B cell (primary cell): ENCODE measurements at places on chromosomes 1 and 21.
A peak's percentile ranks its signal among the peaks of the same experiment; 100 is the strongest.

DNA sequence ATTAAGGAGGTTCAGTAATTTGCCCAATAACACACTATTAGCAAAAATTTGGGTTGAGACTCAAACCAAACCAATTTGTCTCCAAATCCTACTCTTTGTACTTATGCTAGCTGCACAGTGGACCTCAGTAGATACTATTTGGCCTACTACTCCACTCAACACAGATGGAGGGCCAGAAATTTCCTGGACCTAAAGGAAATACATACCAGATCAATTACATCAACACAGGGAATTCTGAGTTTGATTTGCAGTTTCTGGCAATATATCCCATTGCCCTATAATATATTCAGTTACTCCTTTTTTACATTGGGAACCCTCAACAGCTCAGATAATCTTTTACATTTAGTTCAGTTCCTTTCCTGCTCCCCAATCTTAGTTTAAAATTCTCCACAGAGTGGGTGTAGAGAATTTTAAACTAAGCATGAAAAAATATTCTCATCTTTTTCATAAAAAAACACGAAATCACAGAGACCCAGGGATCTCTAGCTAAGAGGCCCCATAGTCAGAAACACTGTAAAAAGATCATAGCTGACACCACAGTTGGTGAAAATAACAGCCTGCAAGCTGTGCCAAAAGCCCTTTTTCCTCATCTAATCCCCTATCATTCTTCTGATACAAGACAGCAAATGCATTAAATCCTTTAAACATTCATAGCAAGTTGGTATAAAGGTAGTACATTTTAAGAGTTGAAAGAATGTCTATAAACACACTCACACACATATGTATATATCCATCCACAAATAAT, 317.7 kb upstream of the ESRRG start:
- DNase-seq, result no peak

GRCh38 chr1:164842870-164843269, 283.9 kb downstream of the PBX1 start:
- DNase-seq, result no peak

DNA sequence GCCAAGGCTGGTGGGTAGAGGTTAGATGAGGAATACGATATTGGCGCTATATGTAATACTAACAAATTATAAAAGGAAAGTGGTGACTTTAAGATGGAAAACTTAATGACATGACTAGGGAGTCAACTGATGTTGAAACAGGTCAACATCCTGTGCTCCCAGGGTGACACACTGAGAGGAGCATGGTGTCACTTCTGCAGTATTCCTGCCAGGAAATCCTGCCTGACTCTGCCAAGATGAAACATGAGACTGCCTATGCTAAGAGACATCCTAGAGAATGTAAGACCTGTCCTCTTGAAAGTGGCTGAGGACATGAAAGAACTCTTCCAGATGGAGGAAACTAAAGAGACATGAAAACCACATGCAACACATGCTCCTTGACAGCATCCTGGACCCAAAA, 65.0 kb upstream of the KCND3 start:
- no peak for DNase-seq

DNA sequence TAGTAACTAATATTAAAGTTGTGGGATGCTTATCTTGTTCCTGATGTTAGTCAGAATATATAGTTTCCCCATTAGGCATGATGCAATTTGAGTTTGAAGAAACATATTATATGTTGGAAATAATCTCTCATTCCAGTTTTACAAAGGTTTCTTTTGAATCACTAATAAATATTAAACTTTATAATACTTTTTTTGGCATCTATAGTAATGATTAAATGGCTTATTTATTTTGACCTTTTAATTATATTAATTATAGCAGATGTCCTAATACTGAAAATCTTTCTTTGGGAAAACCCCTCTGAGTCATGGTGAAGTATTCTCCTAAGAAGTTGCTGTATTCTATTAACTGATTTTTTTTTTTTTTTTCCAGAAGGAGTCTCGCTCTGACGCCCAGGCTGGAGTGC, 28.5 kb upstream of the PTGS2 start:
- no peak for DNase-seq

- DNase-seq, result no peak
Observed at GRCh38 chr1:11471473-11471872, 7.5 kb upstream of the DISP3 start.

- no peak for DNase-seq
Observed at GRCh38 chr1:61097317-61097716, 15.0 kb downstream of the NFIA start.

GRCh38 chr21:43292041-43292865, 123.4 kb downstream of the CRYAA start:
- DNase-seq, result no peak

GRCh38 chr1:53089478-53090226, 27.6 kb downstream of the PODN start:
- DNase-seq, result no peak

GRCh38 chr1:41649396-41650027, 165.0 kb upstream of the EDN2 start:
- DNase-seq, result no peak

DNA sequence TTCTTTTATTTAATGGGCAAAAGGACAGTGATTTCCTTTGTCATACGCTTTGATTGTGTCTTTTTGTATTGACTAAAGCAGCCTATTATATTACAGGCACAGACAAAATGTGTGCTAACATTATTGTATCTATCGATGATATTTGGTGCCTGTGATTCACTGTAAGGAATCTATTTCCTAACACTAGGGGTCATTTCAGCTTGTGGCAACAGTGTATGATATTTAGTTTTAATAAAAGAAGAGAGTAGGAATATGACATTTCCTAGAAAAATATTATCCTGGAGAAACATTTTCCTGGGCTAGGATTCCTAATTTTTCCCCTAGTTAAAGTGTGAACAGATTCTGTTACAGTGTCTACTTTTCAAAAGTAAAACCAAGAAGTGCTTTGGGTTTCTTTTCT, 42.8 kb downstream of the TYW3 start:
- no peak for DNase-seq

GRCh38 chr1:3609016-3609768, 2.1 kb downstream of the MEGF6 start:
- no peak for DNase-seq

GRCh38 chr1:56153276-56153675, 426.1 kb downstream of the PLPP3 start:
- DNase-seq, result no peak

DNA sequence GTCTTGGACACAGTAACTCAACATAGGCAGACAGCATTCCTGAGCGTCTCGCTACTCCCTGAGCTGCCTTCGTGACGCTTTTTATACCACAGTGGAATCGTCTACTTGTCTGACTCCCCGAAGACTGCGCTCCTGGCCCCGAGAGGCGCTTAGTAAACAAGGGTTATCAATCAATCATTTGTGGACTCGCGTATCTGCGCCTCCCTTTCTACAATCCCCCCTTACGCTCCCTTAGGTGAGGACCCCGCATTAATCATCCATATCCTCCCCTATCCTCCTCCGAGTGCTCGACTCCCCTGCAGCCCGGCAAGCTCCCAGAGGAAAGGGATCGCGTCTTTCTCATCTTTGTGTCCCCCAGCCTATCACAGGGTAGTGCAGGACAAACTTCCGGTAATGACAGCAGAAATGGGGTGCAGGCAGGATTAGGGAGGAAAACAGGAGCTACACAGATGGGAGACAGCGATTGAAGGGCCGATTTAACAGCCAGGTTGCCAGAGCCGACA, 522 bp downstream of the TMEM59 start:
- DNase-seq, result no peak

DNA sequence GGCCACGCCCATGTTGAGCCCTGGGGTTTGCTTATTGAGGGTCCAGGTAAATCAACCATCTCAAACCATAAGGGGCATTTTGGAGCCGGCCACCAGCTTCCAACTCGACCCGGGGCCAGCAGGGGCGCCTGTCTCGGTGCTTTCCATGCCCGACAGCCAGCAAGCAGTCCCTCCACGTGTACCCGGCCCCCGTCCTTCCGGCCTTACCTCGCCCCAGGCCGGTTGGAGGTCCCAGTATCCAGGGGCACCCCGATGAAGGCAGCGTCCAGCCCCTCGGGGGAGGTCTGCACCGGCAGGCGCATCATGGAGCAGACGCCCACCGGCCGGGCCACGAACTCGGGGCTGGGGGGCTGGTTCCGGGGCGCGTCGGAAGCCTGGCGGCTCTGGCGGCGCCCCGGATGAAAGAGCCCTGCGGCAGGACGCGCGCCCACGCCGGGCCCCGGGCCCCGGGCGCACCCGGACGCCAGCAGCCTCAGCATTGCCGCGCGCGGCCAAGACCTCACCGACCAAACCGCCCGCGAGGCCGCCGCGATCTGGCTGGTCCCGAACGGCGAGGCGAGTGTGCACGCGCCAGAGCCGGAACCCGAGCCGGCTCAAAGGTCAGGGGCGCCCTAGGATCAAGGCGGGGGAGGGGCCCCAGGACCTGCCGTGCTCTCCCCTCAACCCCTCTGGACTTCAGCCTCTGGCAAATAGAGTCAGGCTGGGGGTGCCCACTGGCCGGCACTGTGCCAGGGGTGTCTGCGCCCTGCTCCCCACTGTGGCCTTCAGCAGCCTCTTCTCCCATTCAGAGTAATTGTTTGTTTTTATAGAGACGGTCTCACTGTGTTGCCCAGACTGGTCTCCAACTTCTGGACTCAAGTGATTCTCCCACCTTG, at the start of gene AGMAT:
AGMAT (minus strand) TSS at position 563 of the 875 bp plus-strand sequence; CDS start at position 479, 84 bp downstream.
- peak; percentile 74 for DNase-seq

DNA sequence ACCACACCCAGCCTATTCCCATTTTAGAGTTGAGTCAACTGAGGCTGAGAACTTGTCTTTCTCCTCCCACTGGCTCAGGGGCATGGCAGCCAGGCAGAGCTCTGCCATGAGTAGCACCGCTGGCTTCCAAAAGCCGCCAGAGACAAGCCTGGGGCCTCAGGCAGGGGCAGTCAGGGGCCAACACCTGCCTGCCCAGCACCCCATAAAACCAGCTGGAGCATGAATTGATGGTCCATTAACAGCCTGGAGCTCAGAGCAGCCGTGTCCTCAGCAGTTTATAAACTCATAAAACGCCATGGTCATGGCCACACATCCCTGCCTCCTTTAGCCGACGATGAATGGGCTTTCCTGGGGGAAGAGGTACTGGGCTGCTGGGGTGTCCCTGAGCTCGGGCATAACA, 50.6 kb upstream of the PAX7 start:
- no peak for DNase-seq

GRCh38 chr1:28761189-28761588, 24.4 kb downstream of the YTHDF2 start:
- no peak for DNase-seq

- no peak for DNase-seq
Observed at GRCh38 chr1:216047811-216048572, 375.3 kb downstream of the USH2A start.

- no peak for DNase-seq
Observed at GRCh38 chr1:68331117-68331865, 99.0 kb upstream of the WLS start.

DNA sequence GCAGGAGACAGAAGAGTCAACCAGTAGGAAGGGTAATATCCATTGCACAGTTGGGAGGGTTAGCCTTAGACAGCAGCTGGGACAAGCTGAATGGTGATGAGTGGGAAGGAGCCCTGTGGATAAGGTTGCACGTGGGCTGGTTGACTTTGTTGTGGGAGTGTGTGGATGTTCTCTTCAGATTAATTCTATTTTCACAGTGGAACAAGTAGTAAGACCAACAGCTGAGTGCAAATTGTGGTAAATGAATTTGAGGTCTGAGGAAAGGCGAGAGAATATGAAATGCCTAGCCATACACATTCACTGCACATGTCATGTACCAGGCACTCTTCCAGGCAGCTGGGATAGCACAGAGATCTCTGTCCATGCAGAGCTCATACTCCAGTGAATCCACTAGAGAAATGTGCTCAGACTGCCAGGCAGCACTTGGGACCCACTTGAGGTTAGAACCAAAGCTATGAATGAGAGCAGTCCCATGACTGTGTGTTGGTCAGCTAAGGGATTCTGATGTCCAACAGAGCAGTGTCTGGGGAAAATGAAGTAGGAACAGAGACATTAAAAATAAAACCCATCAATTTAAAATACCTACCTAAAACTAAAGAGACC, 25.2 kb upstream of the VTCN1 start:
- DNase-seq, result no peak
